G401 (cell line): ENCODE measurements at places on chromosomes 4 and X. TPM values are rescaled to one million over a fixed set of nuclear protein-coding genes. Genes with fewer than 3 reads are reported as not detected.

UBA6 gene
- 28.4 and 98.3 TPM in 2 replicates for total RNA-seq

DNA sequence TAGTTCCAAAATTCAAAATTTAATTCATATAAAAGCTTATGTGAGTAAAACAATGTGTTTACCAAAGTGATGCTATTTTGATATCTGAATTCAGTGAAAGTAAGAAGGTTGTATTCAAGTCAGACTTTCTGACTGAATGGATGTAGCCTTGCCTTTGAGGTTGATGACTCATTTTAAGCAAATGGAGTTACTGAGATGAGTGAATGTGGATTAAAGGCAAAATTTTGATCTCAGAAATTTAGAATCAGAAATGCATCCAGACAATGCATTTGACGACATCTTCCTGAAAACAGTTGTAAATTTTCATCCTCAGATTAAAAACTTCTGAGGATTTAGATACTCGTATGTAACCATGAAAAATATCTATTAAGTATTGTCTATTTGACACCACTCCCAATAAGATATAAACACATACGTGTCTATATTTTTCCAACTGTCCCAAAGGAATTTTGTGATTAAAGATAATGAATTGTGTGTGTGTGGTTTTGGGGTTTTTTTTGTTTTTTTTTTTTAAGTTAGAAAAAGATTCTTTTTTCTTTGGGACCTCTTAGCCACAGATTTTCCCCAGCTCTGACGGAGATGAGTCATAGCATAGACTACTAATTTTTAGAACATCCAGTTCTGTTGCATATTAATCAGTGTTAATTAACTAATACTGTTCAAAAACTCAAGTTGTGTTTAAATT, 34.4 kb downstream of the NFKB1 start:
- no peak for DNase-seq

AWAT2 gene
- not detected in 2 replicates for total RNA-seq

- no peak for DNase-seq
These were observed 11.7 kb upstream of the ZBTB33 start for GRCh38 chrX:120238933-120239332.

VCX gene
- total RNA-seq: not detected in 2 replicates

HSFX3 gene
- not detected in 2 replicates for total RNA-seq
